ENCODE measurements at places on chromosomes 3 and 15.

DNA sequence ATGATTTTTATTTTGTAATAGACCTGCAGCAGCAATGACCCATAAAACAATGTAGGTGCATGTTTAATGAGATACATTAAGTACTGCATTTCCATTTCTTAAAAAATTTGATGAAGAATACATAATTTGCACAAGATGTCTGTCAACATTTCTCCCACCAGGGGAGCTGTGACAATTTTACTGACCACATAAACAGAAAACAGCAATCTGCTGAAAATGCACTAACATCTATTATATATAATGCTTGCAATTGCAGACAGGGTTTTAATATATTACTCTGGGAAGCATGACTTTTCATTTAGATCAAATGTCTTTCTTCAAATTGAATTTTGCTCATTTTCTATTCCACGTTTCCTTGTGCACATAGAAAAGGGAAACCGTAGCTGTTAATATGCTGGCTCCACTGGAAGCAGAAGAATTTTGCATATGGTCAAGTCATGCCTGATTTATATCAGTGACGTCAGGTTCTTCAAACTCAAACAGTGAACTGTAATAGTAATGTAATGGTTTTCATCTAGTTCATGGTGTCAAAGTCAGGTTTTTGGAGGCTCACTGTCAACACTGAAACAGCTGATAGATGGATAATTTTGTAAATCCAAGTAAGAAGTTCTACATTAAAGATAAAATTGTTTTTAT, 79.8 kb upstream of the IGF1R start:
- no peak for DNase-seq
- no peaks in the 10 kb centered on the region for H3K4me1 ChIP-seq
- no peak overlapping the region for H3K27ac ChIP-seq
- H3K4me3 ChIP-seq = no peak overlapping the region
- H3K27me3 ChIP-seq = peaks cover 17% of the 10 kb centered on the region

GRCh38 chr3:111846717-111847116, 12.3 kb upstream of the PHLDB2 start:
- no peak for DNase-seq
- peaks cover 23% of the 10 kb centered on the region for H3K27me3 ChIP-seq
- no peak overlapping the region for H3K4me3 ChIP-seq
- H3K27ac ChIP-seq = no peak overlapping the region
- peaks cover 6% of the 10 kb centered on the region for H3K4me1 ChIP-seq

- H3K27me3 ChIP-seq = peaks cover 4% of the 10 kb centered on the region
- H3K27ac ChIP-seq = no peak overlapping the region
These were observed 224.7 kb downstream of the CACNA2D3 start for GRCh38 chr3:54347060-54347459.

DNA sequence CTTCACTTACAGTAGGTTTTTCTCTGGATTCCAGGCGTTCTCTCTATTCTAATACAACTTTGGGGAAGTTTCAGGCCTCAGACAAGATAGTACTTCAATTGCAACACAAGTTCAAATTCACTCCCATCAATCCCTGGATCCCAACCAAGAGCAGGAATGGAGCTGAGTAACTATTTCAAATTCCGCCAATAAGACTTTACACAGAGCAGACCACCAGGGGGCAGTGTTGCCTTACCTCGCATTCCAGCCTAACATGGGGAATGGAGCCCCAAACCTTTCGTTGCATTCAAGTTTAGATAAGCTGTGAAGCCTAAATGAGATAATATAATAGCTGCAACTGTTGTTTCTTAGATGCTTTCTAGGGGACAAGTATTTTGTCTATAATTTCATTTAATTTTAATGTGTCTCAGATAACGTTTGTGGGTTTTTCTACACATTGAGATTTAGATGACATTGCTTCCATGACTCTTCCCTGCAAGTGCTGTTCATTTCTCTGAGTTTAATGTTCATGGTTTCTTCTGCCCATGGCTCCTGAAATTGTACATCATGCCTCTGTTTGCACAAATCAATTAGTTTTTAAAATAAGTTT, 186.7 kb downstream of the NSUN3 start:
- H3K27me3 ChIP-seq = no peaks in the 10 kb centered on the region
- no peak overlapping the region for H3K27ac ChIP-seq
- no peak overlapping the region for H3K4me3 ChIP-seq
- peak; percentile 73 for DNase-seq
- H3K36me3 ChIP-seq = no peaks in the 10 kb centered on the region
- no peaks in the 10 kb centered on the region for H3K4me1 ChIP-seq

DNA sequence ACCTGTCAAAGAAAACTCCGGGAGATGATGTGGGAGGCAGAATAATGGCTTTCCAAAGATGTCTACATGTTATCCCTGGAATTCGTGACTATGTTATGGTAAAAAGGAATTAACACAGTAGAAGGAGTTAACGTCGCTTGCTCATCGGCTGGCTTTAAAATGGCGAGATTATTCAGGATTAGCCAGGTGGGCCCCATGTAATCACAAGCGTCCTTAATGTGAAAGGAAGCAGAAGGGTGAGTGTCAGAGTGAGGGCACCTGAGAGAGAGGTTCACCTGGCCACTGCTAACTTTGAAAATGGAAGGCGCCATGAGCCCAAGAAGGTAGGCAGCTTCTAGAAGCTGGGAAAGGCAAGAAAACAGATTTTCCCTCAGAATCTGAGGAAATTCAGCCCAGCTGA, 557.2 kb downstream of the EPHB1 start:
- no peak overlapping the region for H3K4me3 ChIP-seq
- no peaks in the 10 kb centered on the region for H3K27me3 ChIP-seq
- no peaks in the 10 kb centered on the region for H3K4me1 ChIP-seq
- no peaks in the 10 kb centered on the region for H3K36me3 ChIP-seq
- DNase-seq = no peak

GRCh38 chr15:88201207-88201606, 55.3 kb downstream of the NTRK3 start:
- no peaks in the 10 kb centered on the region for H3K36me3 ChIP-seq
- no peak overlapping the region for H3K4me3 ChIP-seq
- DNase-seq = no peak

DNA sequence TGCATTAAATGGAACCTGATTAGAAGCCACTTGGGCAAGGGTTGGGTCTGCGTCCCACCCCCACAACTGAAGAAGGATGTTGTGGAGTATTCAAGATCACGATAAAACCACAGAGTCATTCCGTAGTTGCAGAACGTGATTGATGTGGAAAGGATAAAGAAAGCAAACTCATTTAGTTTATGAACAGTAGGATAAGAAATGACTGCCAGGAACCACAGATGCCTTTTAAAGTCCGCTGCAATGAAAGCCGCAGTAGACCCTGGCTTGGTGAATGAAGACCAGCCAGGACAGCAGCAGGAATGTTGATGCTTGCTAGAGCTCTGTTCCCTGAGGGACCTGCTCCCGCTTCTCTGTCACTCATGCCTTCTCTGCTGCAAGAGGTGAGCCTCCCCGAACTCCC, 111.5 kb downstream of the GABRG3 start:
- no peak overlapping the region for H3K4me3 ChIP-seq
- DNase-seq = no peak
- H3K27me3 ChIP-seq = no peaks in the 10 kb centered on the region
- H3K27ac ChIP-seq = no peak overlapping the region

DNA sequence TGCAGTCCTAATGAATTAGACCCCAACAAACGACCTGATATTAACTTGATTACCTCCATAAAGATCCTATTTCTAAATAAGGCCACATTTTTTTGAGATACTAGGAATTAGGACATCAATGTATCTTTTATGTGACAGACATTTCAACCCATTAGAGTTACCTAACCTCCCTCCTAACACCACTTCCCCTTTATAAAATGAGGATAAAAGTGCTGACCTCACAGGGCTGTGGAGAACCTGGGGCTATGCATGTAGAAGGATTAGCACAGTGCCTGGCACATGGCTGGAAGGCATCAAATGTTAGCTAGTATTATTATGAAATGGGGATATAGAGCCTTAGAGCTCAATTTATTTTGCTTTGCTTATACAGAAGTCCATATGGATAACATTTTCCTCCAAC, 53.5 kb upstream of the LRRN1 start:
- H3K27ac ChIP-seq = no peak overlapping the region
- no peaks in the 10 kb centered on the region for H3K36me3 ChIP-seq
- no peaks in the 10 kb centered on the region for H3K4me1 ChIP-seq
- H3K27me3 ChIP-seq = no peaks in the 10 kb centered on the region

GRCh38 chr3:119401503-119402440, 61.6 kb downstream of the TMEM39A start:
- H3K36me3 ChIP-seq = peaks cover 2% of the 10 kb centered on the region
- no peak overlapping the region for H3K4me3 ChIP-seq
- no peak overlapping the region for H3K27ac ChIP-seq
- no peak for DNase-seq

DNA sequence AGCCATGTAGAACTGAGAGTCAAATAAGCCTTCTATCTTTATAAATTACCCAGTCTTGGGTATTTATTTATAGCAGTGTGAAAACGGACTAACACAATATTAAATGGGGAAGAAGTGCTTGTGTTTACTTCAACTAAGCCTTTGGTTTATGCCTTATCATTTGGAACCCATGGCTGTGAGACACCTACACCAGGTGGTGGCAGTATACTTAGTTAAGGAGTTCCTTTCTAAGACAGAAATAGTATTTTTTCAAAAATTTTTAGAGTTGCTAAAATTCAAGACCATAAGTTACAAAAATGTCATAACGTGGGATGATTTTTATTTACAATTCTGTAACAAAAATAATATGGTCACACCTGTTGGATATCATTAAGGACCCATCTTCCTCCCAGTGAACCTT, 354.5 kb upstream of the SOX14 start:
- no peaks in the 10 kb centered on the region for H3K27me3 ChIP-seq
- no peak overlapping the region for H3K27ac ChIP-seq

- H3K36me3 ChIP-seq = no peaks in the 10 kb centered on the region
- H3K4me1 ChIP-seq = no peaks in the 10 kb centered on the region
- H3K4me3 ChIP-seq = no peak overlapping the region
- no peaks in the 10 kb centered on the region for H3K27me3 ChIP-seq
These were observed 227.1 kb upstream of the ATP11B start for GRCh38 chr3:182565916-182566796.

- no peak for DNase-seq
- no peak overlapping the region for H3K27ac ChIP-seq
- no peaks in the 10 kb centered on the region for H3K4me1 ChIP-seq
- H3K4me3 ChIP-seq = no peak overlapping the region
These were observed 25.9 kb downstream of the SCN5A start for GRCh38 chr3:38623539-38623938.

DNA sequence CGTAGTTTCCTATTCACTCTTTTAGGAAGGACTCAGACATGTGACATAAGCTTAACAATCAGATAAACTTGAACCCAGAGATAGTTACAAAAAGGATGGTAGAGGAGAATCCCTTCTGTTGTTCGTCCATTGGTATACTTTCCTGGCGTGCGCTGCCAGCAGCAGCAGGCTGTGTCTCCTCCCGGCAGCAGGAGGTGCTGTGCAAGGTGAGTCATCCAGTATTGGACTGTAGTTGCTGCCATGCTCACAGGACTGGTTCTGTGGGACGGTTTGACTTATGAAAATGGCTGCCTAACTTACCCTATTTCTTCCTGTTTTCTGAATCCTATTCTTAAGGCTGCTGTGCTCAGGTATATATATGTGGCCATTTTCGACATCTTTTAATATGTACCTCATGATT, 253.4 kb upstream of the LRRC3B start:
- no peaks in the 10 kb centered on the region for H3K27me3 ChIP-seq
- no peaks in the 10 kb centered on the region for H3K4me1 ChIP-seq
- H3K27ac ChIP-seq = no peak overlapping the region
- no peak for DNase-seq
- no peak overlapping the region for H3K4me3 ChIP-seq

DNA sequence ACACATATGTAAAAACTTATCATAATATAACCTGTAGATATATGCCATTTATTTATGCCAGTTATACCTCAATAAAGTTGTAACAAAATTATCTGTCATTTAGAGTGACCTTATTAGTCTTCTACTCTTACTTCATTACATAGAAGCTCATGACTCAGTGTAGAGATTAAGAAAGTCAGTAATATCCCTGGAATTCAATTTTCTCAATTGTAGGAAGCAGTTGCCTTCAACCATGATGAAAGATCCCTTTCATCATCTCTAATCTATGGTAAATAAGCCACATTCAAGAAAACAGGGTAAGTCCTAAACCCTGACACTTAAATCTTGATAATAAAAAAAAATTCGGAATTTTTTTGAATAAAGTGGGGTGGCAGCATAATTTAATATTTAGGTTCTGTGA, 216.5 kb upstream of the PEX5L start:
- H3K4me1 ChIP-seq = no peaks in the 10 kb centered on the region
- H3K27ac ChIP-seq = no peak overlapping the region
- H3K4me3 ChIP-seq = no peak overlapping the region
- DNase-seq = no peak

GRCh38 chr3:20071175-20071574, 30.9 kb downstream of the KAT2B start:
- H3K36me3 ChIP-seq = peaks cover 60% of the 10 kb centered on the region
- H3K27ac ChIP-seq = no peak overlapping the region
- peaks cover 27% of the 10 kb centered on the region for H3K4me1 ChIP-seq
- DNase-seq = no peak
- H3K4me3 ChIP-seq = no peak overlapping the region
- no peaks in the 10 kb centered on the region for H3K27me3 ChIP-seq

GRCh38 chr15:85723960-85724945, 70.5 kb downstream of the KLHL25 start:
- H3K27ac ChIP-seq = peak overlapping the region; percentile 14
- no peaks in the 10 kb centered on the region for H3K27me3 ChIP-seq
- H3K36me3 ChIP-seq = peaks cover 73% of the 10 kb centered on the region
- DNase-seq = no peak
- H3K4me3 ChIP-seq = no peak overlapping the region
- peaks cover 12% of the 10 kb centered on the region for H3K4me1 ChIP-seq

DNA sequence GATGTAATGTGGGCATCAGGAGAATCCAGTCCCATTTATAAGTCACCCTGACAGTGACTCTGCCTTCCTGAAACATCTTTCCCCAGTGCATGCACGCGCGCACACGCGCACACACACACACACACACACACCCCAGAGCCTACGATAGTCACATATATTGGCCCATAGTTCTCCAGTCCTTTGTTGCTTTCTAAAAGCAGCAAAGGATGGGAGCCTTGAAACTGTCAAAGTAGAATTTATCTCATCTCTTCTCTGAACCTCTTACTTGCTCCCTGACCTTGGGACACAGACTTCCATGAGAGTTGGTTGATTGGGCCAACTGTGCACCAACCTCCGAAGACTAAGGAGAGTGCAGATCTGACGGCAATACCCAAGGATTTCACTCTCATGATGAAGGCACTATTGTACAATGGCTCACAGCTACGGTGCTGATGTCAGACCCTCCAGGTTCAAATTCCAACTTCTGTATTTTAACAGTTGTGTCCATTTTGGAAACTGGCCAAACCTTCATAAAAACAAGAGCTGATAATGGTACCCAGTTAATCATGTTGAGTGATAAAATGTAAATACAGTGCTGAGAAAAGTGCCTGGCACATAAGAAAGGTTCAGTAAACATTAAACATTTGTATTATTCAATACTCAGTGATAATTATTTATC, 8.3 kb downstream of the CPA3 start:
- DNase-seq = no peak
- H3K4me3 ChIP-seq = no peak overlapping the region
- H3K27ac ChIP-seq = no peak overlapping the region
- H3K4me1 ChIP-seq = no peaks in the 10 kb centered on the region

GRCh38 chr3:108947855-108948254, 5.8 kb downstream of the GUCA1C start:
- H3K27me3 ChIP-seq = peaks cover 12% of the 10 kb centered on the region
- DNase-seq = no peak
- H3K36me3 ChIP-seq = no peaks in the 10 kb centered on the region
- no peak overlapping the region for H3K4me3 ChIP-seq
- no peaks in the 10 kb centered on the region for H3K4me1 ChIP-seq
- no peak overlapping the region for H3K27ac ChIP-seq

- H3K4me1 ChIP-seq = peaks cover 4% of the 10 kb centered on the region
- peaks cover 14% of the 10 kb centered on the region for H3K27me3 ChIP-seq
- no peak for DNase-seq
- H3K27ac ChIP-seq = no peak overlapping the region
- H3K36me3 ChIP-seq = no peaks in the 10 kb centered on the region
- no peak overlapping the region for H3K4me3 ChIP-seq
These were observed 24.5 kb upstream of the PSMD6 start for GRCh38 chr3:64047787-64048186.
